ENCODE measurements at places on chromosomes 5 and 9. TPM values are rescaled to one million over a fixed set of nuclear protein-coding genes. Genes with fewer than 3 reads are reported as not detected.

CCDC183 gene
- under 0.01 TPM for total RNA-seq

DND1 gene
- not detected for total RNA-seq

FGF1 gene
- 9.6 TPM for total RNA-seq

CARTPT gene
- not detected for total RNA-seq

ADAMTS19 gene
- total RNA-seq = under 0.01 TPM

TTC39B gene
- 10.2 TPM for total RNA-seq
